Hematopoietic multipotent progenitor cell treated with erythropoietin and hydrocortisone succinate and interleukin-3 and kit ligand, for 4 days (in vitro differentiated cells): ENCODE measurements at places on chromosomes 5 and 9.

DNA sequence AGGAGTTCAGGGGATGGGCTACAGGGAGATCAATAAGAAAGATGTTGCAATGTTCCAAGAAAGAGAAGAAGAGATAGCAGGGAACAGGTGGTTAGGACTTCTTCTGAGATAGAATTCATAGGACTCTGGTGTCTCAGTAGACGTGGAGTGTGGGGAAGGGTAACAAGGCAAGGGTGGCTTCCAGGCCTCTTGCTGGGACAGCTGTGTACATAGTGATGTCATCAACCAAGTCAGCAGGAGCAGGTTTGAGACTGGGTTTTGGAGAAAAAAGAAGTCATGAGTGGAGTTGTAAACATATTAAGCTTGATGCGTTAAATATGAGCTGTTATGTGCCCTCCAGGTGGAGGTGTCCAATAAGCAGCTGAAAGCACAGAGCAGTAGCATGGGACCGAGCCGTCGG, 211.8 kb upstream of the RASEF start:
- DNase-seq, result no peak

DNA sequence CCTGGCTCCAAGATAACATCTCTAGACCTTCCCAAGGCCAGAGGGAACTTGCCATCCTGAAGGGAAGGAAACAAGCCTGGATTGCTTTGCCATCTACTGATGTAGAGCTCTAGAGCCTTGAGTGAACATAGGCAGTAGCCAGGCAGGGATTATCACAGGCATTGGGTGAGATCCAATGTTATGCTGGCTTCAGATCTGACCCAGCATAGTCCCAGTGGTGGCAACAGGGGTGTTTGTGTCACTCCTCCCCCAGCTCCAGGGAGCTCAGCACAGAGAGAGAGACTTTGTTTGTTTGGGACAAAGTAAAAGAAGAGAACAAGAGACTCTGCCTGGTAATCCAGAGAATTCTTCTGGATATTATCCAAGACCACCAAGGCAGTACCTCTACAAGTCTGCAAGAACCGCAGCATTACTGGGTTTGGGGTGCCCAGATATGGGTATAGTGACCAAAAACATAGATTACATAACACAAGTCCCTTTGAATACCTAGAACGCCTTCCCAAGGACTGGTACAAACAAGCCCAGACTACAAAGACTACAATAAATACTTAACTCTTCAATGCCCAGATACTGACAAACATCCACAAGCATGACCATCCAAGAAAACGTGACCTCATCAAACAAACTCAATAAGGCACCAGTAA, 137.6 kb upstream of the DAPK1 start:
- DNase-seq, result no peak

DNA sequence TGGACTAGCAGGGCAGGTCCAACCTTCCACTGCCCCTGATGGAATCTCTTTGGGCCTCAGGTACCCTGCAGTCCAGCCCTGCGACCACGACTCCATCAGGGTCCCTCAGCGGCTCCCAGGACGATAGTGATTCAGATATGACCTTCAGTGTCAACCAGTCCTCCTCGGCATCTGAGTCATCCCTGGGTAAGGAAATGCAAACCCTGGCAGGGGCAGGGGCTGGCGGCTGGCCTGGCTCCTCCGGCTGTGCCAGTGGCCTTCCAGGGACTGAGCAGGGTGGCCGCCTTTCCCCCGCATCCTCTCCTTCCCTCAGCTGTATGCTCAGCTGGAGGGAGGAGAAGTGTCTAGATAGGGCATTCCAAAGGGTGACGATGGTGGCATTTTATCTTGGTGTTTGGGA, 45.0 kb downstream of the NEURL1B start:
- DNase-seq, result no peak

GRCh38 chr9:107119735-107120134, 163.3 kb upstream of the RAD23B start:
- DNase-seq, result no peak

DNA sequence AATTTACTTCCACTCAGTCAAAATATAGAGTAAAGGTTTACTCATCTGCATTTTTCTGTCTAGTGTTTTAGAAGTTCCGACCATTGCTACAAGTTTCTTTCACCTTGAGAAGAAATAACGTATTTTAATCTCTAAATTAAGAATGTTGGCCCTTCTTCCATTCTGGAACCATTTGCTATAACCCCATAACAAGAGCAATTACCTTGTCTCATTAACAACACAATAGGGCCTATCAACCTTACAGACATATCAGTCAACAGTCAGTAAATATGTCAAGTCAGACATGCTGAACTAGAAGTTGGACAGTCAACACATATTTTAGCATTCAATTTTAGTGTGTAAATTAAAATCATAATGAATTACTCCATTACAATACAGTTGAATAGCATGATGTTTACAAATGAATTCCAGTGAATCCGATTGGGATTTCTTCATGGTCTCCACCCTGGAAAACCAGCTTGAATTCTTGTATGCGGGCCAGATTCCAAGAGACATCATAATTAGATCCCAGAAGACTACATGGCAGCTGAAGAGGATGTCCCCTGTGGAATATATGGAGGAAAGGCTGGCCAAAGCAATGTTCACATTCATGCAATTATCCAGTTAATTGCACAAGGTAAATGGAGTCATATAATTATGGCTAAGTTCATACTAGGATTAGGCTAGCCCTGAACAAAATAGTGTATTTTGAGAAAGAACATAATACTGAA, 196.2 kb upstream of the TARS1 start:
- no peak for DNase-seq

DNA sequence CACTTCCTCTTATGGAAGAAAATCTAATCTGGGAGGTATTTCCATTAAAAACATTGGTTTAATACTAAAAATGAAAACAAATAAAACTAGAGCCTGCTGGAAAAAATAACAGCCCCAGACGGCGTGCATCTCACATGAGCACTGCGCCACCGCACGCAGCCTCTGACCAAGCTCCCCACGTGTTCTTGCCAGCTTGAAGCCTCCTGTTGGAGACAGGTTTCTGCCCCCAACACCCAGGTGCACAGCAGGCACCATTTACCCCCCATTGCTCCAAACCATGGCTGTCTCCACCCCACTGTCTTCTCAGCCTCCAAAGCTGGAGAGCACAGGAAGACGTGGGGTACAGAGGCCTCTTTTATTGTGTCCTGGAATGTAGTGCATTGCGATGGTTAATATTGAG, 10.7 kb upstream of the COL5A1 start:
- no peak for DNase-seq

DNA sequence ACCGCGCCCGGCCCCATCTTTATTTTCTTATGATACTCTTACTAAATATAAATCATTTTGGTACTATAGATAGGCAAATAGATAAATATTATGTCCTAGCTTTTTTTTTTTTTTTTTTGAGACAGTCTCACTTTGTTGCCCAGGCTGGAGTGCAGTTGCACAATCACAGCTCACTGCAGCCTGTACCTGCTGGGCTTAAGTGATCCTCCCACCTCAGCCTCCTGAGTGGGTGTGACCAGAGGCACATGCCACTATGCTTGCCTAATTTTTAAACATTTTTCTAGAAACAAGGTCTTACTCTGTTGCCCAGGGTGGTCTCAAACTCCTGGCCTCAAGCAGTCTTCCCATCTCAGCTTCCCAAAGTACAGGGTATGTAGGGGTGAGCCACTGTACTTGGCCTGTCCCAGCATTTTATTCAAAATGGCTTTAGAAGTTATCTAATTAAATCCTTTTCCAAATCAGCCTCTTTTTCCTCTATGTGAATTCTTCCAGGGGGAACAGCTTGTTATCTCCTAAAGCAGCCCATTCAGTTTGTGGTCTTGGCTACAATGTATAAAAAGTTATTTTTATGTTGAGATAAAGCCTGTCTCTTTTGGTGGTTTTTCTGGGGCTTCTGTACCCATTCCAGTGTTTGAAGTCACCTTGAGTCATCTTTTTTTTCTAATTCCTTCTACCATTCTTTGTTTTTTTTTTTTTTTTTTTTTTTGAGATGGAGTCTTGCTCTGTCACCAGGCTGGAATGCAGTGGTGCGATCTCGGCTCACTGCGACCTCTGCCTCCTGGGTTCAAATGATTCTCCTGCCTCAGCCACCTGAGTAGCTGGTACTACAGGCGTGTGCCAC, 12.1 kb downstream of the MELK start:
- peak; percentile 78 for DNase-seq

GRCh38 chr9:78397045-78397444, 100.1 kb downstream of the PSAT1 start:
- no peak for DNase-seq

DNA sequence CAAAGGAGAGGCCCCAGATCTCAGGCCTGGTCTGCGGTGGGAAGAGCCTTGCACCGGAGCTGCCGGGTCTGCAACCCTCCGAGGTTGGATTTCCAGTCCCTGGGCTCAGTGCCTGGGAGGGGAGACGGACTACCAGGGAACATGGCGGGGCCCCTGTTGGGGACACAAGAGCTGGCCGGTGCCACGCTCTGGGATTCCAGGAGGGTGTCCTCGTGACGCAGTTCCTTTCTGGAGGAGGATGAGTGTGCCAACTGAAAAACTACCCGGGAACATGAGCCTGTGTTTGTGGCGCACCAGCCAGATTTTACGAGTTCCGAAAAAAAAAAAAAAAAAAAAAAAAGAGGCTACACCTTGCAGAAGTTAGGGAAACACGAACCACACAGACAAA, 9.0 kb downstream of the NRARP start:
- no peak for DNase-seq

DNA sequence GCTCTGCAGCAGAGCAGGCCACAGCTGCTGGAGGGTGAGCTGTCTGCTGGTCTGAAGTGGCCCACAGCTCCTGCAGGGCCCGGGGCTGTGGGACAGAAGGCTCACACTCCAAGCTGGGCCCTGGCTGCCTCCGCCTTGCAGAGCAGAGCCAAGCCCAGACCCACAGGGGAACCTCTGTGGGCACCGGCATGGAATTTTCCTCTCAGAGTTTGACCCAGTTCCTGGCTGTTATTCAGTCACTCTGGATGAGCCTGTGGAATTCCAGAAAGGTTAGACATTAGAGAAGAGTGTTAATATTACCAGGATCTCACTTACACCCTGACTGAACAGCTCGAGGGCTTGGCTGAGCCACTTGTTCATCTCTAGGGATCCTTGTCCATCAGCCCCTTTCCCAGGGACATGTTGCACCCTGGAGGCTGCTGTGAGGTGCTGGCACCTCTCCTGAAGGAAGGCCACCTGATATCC, 17.5 kb downstream of the IL9 start:
- no peak for DNase-seq

DNA sequence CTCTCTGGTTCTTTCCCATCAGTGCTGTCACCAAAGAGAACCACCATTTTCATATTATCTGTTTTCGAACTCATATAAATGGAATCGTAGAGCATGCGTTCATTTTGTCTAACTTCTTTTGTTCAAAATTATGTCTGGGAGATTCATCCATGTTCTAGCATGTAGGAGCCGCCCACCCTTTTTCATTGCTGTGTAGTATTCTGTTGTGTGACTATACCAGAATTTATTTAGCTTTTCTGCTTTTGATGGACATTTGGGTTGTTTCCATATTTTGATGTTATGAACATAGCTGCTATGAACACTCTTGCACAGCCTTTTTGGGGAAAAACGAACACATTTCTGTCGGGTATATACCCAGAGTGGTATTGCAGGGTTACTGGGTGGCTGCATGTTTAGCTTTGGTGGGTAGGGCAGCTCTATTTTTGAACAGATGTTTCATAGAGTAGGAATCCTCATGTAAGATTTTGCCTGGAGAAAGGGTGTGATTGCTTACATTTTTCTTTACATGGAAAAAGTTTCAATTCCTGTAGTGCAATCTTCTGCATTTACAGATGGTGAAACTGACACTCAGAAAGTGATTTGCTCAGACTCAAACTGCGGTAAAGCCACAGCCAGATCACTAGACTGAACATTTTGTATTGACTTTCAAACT, 100.2 kb upstream of the IL12B start:
- DNase-seq, result no peak

DNA sequence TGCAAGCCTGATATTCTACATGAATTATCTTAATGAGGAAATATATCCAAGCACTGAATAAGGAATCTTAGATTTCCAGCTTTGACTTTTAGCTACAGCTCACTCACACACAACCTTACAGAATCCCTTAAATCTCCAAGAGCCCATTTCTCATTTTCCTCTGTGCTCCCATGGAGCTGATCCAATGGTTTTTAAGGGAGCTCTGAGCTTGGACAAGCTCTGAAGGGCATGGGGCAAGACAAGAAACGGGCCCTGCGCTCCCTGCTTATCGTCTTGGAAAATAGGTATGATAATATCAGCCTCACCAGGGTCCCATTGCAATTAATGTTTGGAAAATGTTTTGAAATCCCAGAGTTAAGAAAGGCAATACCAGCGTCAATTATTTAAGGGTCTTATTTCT, 1021.7 kb downstream of the NR2F1-AS1 start:
- no peak for DNase-seq

DNA sequence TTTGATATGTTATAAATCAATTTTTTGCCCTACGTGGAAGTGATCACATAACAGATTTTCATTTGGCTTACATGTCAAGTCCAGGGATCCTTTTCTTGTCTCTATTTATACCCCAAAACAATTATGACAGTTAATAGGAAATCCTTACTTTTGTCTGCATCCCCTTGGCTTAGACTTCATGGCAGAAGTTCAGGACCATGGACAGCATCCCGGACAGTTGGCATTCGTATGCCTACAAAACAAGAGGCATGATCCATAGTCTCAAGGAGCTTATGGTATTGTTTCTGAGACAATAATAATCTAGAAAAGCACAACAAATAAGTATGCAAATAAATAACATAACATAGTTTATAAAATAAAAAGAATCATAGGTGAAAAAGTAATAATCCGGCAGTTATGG, 214.3 kb upstream of the GRIA1 start:
- peak; percentile 62 for DNase-seq

- no peak for DNase-seq
Measured at GRCh38 chr9:117494401-117495090, 79.7 kb upstream of the ASTN2 start.

- DNase-seq, result no peak
Measured at GRCh38 chr5:95241-95980, 3.4 kb downstream of the PLEKHG4B start.

- no peak for DNase-seq
Measured at GRCh38 chr5:128635379-128635778, 97.3 kb upstream of the FBN2 start.

DNA sequence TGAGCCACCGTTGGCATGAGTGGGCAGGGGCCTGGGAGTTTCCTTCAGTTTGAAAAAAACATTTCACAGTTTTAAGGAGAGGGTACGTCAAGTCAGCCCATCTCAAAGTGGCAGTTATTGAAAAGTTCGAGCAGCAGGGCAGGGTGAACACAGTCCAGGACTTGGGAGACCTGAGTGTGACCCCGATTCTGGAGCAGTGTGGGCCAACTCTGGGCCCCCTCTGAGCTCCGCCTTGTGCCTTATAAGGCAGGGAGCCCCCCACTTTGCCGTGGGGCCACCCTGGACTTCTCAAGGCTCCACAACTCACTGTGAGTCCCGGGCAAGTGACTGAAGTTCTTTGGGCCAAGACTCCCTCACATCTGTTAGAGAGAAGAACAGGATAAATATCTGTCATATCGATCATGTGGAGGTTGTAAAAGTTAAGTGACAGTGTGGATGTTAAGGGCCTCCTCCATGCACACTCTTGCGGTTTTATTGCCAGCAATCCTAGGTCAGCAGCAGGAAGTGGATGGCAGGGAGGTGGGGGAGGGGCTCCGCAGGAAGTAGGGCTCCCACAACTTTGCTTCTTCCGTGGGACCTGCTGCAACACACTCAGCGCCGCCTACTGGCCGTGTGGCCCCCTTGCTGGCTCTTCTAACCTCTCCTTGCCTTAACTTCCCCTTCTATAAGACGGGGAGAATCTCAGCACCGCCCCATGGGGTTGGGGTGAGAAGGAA, 38.4 kb downstream of the HRH2 start:
- peak; percentile 94 for DNase-seq

- DNase-seq, result no peak
Measured at GRCh38 chr5:139181322-139181730, 16.8 kb downstream of the SIL1 start.

- no peak for DNase-seq
Measured at GRCh38 chr9:83322438-83322837, 215.8 kb downstream of the FRMD3 start.
